Parietal lobe (tissue), 2 donors: ENCODE measurements at places on chromosomes 1 and 21. TPM values are rescaled to one million over a fixed set of nuclear protein-coding genes. Genes with fewer than 3 reads are reported as not detected.

Gene MAP1LC3C
- total RNA-seq: not detected

Gene GUCA2B
- not detected for total RNA-seq

Gene OLFML3
- 8.1 TPM for total RNA-seq

Gene DUSP10
- total RNA-seq: 5.3 TPM

Gene DENND4B
- total RNA-seq: 38.8 TPM

Gene LMOD1
- total RNA-seq: 0.31 TPM

Gene NCF2
- total RNA-seq: 0.94 TPM

Gene WDR47
- total RNA-seq: 211 TPM

Gene UTS2
- total RNA-seq: not detected

Gene ADGRB2
- 103 TPM for total RNA-seq

Gene MKNK1
- 21.9 TPM for total RNA-seq

Gene GFI1
- not detected for total RNA-seq

Gene TMIGD3
- 1.3 TPM for total RNA-seq

Gene RGL1
- total RNA-seq: 60.7 TPM

Gene FCMR
- total RNA-seq: not detected

Gene LDLRAD2
- not detected for total RNA-seq

Gene CLCA1
- total RNA-seq: not detected

Gene TRAPPC10
- 29.7 TPM for total RNA-seq
